GM23338 (cell line): ENCODE measurements at places on chromosomes 7 and 10.
A peak's percentile ranks its signal among the peaks of the same experiment; 100 is the strongest.

GRCh38 chr7:143285470-143285778, 666 bp downstream of the TMEM139 start:
- peak; percentile 39 for DNase-seq

- DNase-seq: no peak
These were observed 514.8 kb downstream of the DNAJB6 start for GRCh38 chr7:157851501-157852067.

GRCh38 chr7:55308186-55308929, 56.8 kb upstream of the LANCL2 start:
- no peak for DNase-seq

DNA sequence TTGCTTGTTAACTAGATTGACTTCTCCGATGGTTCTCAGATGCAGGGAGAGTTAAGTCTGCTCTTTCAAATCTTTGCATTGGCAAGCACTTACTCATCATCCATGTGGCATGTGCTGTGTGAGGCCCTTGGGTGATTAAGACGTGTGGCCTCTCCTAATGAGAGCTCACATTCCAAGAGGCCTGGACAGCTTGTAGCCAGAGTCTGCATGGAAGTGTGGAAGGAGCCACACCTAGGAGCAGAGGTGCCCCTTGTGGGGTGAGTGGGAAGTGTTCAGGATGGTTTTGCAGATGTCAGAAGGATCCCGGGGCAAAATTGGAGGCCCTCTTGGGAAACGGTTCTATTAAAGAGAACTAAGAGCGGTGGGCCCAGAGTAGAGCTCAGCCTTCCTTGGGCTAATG, 225.9 kb downstream of the PAXIP1 start:
- no peak for DNase-seq

- peak; percentile 99 for DNase-seq
These were observed 82.7 kb upstream of the C1GALT1 start for GRCh38 chr7:7099584-7100014.

- DNase-seq: no peak
These were observed 55.3 kb downstream of the EXOC6 start for GRCh38 chr10:92903633-92904032.
